Stimulated activated CD4-positive, alpha-beta T cell treated with anti-CD3 and anti-CD28 coated beads, Interleukin-1b, Interleukin-23, amount 100 ng/mL, for 1 hour (primary cell): ENCODE measurements at places on chromosomes 6 and 20.

DNA sequence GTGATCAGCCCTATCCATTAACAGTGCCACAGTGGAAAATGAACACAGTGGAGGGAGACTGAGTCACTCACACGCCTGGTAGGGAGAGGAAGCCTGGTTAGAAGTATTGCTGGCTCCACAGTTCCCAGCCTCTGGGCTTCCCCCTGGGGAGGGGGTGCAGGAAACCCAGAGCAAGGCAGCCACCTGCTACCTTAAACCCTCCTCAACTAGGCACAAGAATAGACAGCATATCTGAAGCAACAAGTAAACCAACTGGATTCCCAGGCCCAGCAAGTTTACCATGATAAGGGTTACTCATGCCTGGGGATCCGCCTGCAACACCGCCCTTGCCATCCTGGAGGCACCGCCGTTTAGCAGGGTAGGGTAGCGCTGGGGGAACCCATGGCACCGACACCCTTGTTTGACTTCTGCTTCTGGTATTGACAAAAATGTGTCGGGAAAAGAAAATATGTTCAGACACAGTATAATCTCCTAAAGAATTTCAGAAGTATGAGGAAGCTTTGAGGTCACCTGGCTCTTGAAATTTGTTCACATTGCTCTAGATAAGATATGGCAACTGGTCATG, 38.3 kb downstream of the SLC22A23 start:
- DNase-seq = no peak

DNA sequence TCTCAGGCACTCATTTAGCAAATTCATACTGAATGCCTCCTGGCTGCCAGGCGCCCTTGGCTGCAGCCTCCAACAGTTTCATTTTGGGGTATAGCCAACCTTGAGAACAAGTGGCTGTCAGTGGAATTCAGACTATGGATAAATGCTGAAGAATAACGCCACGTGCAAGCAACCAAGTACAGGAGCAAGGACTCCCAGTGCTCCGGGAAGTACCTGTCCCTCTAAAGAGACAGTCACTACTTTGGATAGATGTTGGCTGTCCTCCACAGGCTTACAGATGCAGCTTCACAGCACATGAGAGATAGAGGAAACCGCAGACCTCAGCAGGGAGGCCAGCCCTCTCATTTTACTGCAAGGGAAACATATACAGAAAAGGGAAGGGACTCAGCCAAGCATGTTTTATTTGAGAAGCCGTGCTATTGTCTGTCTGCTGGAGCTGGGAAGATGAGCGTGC, 658.2 kb downstream of the PTPRT start:
- no peak for DNase-seq

- DNase-seq = no peak
Observed at GRCh38 chr6:31729979-31730630, 1.0 kb upstream of the DDAH2 start.

GRCh38 chr6:3438190-3439167, 18.4 kb downstream of the SLC22A23 start:
- no peak for DNase-seq

- no peak for DNase-seq
Observed at GRCh38 chr20:33724439-33725094, 4.5 kb upstream of the PXMP4 start.

DNA sequence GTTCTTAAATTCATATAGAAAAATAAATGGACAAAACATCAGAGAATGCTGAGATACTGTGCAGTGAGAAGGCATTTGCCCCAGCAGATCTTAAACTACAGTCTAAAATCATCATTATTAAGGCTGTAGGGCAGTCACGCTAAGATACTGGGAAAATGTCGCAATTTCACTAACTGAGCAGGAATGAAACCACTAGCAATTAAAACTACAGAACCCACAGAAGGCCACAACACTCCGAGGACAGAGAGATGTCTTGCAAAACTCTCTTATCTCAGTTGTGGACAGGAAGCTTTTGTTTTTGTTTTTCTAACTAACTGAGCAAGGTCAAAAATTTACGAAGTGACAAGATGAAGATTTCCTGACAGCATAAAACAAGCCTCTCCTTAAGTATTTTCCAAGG, 18.2 kb downstream of the GNAS-AS1 start:
- DNase-seq = no peak

GRCh38 chr6:157652601-157653363, 170.3 kb upstream of the SNX9 start:
- DNase-seq = no peak

DNA sequence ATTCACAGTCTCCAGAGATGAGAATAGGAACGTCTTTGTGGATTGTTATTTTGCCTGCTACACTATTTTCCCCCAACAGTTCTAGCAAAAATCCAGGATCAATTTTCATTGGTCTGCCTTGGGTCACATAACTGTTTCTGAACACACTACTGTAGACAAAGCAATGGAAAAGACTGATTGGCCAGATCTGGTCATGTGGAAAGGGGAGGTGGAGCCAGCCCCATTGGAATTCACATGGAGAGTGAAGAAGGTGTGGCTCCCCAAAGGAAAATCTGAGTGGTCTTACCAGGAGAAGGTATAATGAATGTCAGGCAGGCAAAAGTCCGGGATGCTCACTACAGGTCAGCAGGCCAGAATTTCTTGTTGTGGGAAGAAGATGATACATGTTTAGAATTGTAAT, 9.5 kb upstream of the TP53RK start:
- no peak for DNase-seq

DNA sequence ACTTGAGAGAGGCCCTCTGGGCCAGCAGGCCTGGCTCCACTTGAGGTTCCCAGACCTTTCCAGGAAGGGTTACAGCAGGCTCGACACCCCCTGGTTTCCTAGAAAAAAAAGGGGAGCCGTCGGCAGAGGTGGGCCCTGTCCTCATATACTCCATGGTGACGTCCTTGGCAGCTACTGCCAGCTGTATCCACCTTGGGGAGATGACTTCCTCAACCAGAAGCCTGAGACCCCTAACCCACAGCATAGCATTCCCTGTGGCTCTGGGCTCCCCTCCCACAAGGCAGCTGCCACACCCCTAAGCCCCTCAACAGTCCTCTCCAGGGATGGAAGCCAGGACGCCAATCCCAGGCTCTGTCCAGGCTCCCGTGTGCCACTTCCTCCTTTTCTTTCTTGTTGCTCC, 294.8 kb downstream of the CDC5L start:
- no peak for DNase-seq

DNA sequence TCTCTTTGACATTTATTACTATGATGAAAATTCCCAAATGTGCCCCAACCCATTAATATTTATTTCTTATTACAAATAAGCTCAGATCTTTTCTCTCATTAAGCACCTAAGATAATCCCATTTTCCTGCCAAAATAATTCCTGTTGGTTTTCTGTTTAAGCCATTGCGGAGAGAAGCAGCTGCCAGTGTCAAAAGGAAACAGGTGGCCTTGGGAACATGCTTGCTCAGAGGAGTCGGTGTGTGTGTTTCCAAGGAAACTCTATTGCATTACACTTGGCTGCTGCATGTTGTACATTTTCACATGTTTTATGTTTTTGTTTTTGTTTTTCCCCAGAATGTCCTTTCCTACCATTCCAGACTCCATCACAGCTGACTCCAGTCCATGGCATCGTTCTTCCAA, 56.4 kb downstream of the CD24 start:
- no peak for DNase-seq

DNA sequence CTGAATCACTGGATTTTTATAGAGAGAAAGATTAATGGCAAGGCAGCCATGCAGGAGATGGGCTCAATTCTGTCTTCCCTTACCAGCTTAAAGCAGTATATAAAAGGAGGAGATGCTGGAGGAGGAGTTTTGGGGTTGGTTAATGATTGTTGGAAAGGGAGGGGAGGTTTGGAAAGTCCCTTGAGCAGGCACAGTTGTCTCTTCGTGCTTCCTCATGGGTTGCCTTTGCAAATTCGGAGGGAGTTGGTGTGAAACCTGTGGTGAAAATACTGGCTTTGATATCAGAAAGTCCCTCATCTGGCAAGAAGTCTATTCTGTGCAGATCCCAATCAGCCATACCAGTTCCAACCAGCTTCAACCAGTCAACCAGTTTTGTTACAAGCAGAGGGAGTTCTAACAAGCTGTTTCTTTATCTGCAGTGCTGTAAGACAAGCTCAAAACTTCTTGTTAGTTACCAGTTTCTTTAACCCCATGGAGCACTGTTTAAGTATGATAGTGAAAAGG, 107.0 kb downstream of the HIVEP1 start:
- peak; percentile 9 for DNase-seq

DNA sequence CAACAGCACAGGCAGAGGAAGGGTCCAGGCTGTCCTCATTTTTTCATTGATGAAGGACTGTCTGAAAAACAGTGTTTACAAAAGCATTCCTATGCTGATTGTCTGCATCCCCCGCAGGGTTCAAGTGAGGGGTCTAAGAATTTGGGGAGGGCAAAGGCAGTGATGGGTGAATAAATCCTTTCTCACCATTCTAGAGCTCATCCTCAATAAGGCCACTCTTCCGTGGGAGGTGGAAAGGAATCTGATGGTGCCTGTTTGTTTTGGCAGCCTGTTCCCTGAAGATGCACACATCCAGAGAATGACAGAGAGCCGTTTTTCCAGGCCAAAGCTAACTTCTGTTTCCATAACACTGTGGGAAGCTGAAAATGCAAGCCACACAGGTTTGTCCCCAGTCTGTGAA, 164.5 kb downstream of the MOXD1 start:
- DNase-seq = no peak

DNA sequence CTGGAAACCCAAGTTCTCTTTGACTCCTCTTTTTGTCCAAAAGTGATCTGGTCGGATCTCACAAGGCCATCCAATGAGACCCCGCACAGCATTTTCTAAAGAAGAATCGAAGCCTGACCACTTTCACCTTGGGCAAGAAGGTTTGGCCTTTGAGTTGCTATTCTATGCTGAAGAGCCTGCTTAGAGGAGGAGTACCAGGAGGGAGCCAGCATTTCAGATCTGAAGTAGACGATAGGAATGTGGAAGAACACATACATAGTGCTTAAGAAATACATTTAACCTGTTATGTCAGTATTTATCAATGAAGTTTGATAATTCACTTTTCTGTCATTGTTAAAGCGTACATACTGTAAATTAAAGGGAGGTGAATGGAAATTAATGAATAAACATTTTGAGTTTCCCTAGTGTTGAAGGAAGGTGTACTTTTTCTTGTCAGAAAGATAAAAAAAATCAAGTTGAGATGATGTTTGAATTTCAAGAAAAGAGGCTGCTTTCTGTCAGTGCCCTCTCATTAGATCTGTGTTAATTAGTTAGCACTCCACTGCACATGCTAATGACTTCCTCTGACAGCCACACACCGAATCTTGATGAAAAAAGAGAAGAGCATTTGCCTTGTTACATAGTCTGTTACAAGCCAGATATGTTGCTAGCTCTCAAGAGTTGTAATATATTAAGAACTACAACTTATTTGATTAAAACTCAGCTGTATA, 10.9 kb upstream of the TDRD6 start:
- no peak for DNase-seq

- peak; percentile 28 for DNase-seq
Observed at GRCh38 chr6:50816115-50816675, 2.5 kb upstream of the TFAP2B start.
